ENCODE measurements at places on chromosomes 7 and 10.

- ATAC-seq = no peak
Measured at GRCh38 chr10:12726971-12727831, 274.3 kb downstream of the CCDC3 start.

DNA sequence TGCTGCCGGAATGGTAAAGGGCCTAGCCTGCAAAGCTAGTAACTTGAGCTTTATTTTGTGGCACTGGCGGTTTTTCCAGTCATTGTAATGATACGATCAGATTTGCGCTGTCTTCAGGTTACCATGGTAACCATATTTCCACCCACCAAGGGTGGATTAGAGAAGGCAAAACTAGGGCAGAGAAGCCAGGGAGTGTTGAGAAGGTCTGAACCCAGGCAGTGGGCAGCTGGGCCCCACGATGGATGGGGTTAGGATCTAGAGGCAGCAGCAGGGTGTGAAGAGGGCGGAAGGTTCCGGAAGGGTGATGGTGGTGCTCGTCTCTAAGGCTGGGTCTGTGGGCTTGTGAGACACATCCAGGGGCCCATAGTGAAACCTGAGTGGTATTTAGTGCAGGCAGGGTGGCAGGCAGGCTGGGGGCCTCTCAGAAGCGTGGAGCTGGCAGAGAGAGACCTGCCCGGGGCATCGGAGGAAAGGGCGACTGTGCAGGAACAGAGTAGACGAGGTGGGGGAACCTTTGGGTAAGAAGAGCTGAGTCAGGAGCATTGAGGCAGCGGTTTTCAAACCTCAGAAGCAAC lies 87.9 kb upstream of the GTF2I start:
- no peak for ATAC-seq

DNA sequence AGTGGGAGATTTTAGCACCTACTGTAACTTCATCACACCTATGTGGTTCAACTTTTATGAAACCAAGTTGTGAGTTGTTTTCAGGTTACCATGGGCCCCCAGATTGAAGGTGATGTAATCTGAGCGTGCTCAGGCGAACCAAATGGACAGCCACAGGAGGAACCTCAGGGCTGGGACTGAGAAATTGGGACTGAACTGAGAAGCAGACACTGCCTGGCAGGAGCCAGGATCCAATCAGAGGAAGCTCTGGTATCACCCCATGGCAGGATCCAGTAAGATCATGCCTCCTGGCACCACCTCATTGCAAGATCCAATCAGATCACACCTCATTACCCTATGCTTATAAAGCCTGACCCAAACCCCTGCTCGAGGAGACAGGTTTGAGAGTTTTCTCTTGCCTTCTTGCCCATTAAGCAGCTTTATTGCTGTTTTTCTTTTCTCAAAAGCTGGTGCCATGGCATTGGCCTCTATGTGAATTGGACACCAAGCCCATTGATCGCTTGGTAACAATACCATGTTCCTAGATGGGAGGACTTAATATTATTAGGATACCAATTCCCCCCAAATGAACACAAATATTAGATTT lies 43.2 kb upstream of the GDF10 start:
- ATAC-seq = no peak

GRCh38 chr10:93482145-93482834 lies at the start of gene MYOF:
Gene MYOF (minus strand): TSS chr10:93482334. CDS start chr10:93482194, 140 bp downstream.
- ATAC-seq = peak; percentile 85

DNA sequence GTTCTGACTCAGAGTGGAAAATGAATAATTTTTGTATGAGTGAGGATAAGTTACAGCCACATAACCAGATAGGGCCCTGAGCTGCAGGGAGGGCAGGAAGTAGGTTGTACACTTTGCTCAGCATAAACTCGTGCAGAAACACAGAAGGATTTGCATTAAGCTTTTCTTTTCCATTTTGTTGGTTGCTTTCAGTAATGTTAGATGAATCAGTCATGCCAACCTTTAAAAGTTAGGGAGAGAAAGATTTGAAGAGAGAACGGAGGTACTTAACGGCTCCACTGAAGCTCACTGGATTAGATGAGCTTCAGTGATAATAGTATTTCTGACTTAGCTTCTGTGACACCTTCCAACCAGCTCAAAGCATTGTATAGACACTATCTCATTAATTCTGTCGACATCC lies 348.1 kb downstream of the GATA3 start:
- no peak for ATAC-seq

- no peak for ATAC-seq
Measured at GRCh38 chr7:20438694-20439376, 108.1 kb downstream of the ITGB8 start.

GRCh38 chr10:117226813-117227451 lies 14.0 kb upstream of the SLC18A2 start:
- peak; percentile 64 for ATAC-seq

- ATAC-seq = peak; percentile 47
Measured at GRCh38 chr10:114174695-114175188, 739 bp upstream of the CCDC186 start.

GRCh38 chr7:36309301-36309700 lies 80.4 kb upstream of the ANLN start:
- ATAC-seq = no peak

- ATAC-seq = no peak
Measured at GRCh38 chr10:61616611-61617010, 46.1 kb upstream of the CABCOCO1 start.

- ATAC-seq = peak; percentile 59
Measured at GRCh38 chr10:21534604-21535493, 817 bp downstream of the MLLT10 start.

DNA sequence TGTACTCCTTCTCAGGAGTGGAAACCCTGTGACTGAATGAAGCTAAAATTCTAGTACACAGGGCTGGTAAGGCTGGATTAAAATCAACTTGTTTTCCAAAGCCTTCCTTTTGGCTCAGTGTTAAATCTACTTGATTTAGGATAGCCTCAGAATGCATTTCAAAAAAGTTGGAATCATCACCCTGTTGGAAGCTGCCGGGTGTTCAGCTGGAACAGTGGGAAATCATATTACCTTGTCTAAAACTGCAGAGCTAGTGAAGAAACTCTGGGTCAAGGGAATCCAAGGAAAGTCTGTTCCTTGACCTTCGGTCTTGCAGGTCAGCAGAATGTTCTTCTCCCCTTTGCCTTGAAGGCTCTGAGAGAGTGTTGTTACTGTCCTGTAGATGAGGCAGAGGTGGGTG lies 252.1 kb upstream of the INHBA start:
- ATAC-seq = no peak

DNA sequence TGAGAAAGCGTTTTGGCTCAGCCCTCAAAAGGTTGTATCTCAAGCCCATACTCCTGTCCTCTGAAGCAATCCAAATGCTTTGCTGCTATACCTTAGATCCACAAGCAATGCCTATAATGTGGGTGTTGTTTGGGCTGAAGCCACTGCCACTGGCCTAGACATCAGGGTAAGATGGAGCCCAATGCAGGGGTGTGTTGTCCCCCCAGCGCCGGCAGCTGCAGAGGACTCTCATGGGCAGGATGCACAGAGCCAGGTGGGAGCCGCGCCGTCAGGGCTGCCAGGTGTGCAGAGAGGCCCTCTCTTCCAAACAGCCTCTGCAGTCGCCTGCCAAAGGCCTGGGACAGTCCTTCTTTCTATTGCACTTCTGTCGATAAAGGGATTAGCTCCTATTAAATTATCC lies 205.2 kb upstream of the SHH start:
- no peak for ATAC-seq

DNA sequence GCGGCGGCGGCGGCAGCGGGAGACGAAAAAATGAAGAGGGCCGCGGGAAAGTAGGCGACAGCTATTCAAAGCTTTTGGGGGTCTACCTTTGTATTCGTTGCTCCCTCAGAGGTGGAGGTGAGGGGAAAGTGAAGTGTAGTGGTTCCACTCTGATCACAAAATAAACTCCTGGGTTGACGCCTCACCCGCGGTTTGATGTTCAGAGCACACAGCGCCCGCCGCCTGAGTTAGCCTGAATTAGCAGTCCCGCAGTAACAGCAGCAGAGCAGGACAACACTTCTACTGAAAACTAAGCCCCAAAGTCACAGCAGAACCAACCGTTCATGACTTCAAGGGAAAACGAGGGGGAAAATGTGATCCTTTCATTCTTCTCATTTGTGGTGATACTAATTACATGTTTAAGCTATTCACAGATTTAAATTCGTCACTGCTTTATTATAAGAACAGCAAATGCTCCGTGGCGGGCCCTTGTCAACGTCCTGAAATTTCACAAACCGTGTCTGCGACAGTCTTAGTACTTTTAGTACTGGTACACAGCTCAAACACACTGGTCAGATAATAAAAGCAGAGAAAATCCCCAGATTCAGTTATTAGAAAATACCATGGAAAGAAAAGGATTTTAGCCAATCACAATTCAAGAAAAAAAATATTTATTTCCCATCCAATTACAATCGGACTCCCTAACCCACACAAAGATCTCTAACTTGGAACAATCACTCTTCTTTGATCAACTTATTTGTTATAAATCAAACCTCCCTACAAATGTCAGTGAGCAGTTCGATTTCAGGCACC lies 563 bp upstream of the JMJD1C start:
- ATAC-seq = peak; percentile 33

DNA sequence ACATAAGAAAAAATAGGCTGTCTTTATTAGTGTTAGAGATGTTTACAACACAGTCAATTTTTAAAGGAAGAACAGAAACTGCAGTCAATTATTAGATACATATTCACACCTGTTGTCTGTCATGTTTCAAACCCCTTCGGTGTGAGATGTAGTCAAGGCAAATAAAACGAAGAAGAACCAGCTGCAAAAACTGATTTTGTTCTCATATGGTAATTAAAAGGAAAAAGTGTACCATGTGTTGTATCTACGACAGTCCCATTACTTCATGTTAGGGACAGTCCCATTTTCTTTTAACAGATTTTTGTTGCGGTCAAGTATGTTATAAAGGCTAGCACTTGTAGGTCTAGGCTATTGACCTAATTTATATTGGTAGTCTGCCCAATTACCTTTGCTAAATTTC lies 149.4 kb downstream of the LRRN3 start:
- ATAC-seq = no peak

- no peak for ATAC-seq
Measured at GRCh38 chr7:117135553-117135891, 182.2 kb downstream of the ST7 start.

DNA sequence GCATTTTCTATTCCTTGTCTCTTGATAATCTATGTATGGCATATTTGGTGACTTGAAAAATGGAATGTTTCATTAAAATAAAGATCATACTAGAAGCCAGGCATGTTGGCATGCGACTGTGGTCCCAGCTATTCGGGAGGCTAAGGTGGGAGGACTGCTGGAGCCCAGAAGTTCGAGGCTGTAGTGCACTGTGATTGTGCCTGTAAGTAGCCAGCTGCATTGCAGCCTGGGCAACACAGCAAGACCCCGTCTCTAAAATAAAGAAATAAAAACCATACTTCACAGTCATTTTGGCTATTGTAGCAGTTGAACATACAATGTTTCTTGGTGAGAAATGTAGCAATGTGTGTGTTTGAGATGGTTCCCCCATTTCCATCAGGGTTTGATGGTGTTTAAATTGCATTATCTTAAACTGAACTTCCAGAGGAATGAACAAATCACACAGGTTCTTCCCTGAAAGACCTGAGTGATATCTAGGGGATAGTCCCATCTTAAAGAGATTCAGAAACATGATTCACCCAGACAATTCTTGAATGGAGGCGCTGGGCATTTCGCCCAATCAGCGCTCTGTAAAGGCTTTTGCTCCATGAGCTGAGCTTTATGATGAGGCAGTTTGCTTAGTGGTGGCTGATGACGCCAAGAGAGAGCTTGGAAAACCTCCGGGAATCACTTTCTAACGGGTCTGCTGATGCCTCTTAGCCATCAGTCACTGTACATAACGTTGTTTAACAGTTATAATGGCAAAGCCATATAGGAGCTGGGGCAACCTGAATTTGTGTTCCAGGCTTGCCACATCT lies 19.4 kb upstream of the BTBD16 start:
- ATAC-seq = no peak

GRCh38 chr10:133394064-133394663 lies at the start of gene MTG1:
Gene MTG1 (plus strand): TSS chr10:133394157. CDS start chr10:133394221, 64 bp downstream.
- ATAC-seq = peak; percentile 99

GRCh38 chr7:140003913-140004382 lies 58.8 kb downstream of the PARP12 start:
- peak; percentile 67 for ATAC-seq

GRCh38 chr7:29610086-29610485 lies 46.5 kb downstream of the PRR15 start:
- no peak for ATAC-seq

Measured in SK-N-SH treated with all-trans-retinoic acid at 6 μM for 48 hours (cell line).